ENCODE measurements at places on chromosomes 1 and 21.

DNA sequence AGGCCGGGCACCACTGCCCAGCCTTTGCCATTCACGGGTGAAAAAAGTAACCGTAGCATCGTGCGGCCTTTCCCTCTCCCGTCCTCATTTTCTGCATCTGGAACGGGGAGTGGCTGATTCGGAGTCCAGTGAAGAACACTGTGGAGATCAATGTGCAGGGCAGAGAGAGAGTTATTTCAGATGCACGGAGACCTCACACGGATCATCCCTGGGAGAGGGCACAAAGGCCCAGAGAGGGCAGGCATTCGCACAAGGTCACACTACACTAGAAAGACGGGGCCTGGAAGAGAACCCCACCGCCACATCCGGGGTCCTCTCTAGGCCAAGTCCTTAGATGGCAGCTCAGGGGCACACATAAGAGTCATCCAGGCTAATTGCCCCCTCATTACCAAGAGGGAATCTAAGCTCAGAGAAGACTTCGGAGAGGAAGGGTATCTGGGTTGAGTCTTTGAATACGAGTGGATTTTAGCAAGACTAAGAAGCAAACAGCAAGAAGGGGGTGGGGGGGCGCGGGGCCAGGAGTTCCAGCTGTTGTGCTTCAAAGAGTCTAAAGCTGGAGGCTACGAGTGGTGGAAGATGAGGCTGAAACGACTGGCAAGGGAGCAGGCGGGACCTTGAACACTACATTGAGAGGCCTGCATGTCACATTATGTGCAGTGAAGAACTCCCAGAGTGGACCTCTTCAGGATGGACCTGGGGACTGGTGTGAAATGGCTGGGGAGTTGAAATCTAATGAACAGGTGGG lies 857 bp downstream of the GPX7 start:
- DNase-seq: no peak

DNA sequence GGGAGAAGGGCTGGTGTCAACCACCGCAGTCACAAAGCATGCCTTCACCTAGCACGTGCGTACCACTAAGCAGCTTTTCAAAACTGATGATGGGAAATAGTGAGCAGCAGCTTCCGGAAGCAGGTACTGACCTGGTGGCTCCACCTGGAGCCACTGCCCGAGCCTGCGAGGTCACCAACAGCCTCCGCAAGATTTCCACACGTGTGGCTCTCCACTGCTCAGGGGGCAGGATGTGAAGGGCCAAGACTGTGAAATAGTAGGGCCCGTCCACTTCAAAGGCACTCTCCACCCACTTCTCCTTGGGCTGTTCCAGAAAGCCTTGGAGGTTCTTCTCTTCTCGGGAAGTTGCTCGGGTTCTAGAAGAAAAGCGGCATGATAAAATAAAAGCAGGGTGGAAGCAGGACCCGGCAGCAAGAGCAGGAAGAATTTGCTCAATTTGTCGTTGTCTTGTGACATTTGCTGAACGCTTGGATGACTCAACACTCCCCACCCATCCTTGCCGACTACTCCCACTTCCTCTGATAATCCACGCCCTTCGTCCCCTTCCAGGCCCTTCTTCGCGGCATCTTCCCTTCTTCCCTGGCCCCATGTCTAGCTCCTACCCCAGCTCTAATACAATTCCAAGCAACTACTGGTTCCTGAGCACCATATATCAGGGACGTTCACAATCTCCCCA lies 124.9 kb upstream of the IFFO2 start:
- DNase-seq: peak; percentile 89

DNA sequence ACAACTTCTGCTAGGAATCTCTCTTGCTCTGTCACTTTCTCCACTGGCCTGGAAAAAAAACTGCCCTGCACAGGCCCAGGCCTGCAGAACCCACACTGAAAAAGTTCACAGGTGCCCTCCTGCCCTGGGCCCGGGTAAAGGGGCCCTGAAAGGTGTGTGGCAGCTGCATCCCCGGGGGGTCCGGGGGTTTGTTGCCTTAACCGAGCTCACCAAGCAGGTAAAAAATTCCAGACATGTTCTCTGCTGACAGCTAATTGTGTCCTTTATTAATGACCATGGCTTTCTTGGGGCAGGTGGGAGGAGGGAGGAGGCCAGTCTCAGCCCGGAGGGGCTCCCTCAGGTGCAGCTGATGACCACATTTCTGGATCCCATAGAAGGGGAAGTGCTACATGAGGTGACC lies 122.9 kb downstream of the LACTBL1 start:
- no peak for DNase-seq

DNA sequence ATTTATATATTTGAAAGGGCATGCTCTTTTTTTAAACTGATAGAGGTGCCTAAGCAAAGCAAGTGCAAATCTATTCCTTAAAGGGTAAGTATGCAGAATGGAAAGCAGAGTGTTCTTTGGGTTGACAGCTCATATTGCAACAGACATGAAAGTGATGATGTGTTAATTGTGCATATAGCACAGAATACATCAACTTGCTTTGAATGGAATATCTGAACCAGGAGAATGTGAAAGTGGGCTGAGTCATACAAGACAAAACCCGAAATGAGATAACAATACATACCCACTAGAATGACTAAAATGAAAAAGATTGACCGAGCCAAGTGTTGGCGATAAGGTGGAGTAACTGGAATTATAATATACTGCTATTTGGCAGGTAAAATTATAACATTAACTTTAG lies 4.3 kb downstream of the CR1 start:
- peak; percentile 39 for DNase-seq

DNA sequence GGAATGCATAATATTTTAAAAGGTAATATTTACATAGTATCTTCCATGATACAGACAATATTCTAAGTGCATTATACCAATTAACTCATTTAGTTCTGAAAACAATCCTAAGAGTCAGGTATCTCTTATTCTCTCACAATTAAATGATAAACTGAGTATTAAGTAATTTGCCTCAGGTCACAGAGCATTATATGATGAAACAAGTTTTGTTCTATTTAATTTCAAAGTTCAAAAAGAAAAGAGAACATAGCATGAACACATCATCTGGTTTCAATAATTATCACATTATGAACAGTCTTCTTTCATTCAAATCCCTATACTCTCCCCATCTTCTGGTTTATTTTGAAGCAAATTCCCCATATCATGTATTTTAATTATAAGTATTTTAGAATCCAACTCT lies 927.5 kb downstream of the ADGRL2 start:
- DNase-seq: no peak

- no peak for DNase-seq
Observed at GRCh38 chr1:217369271-217369981, 261.5 kb downstream of the GPATCH2 start.
